ENCODE measurements at places on chromosomes 7 and 10. TPM values are rescaled to one million over a fixed set of nuclear protein-coding genes. Genes with fewer than 3 reads are reported as not detected.

STRIP2 gene
- total RNA-seq, result 4.9 TPM

SERPINE1 gene
- 2,259 TPM for total RNA-seq

OR9A2 gene
- not detected for total RNA-seq

COL1A2 gene
- total RNA-seq, result 29.0 TPM

ZNF680 gene
- total RNA-seq, result 8.5 TPM

Data from vein endothelial cell (primary cell).